ENCODE measurements at places on chromosomes 6 and 20. TPM values are rescaled to one million over a fixed set of nuclear protein-coding genes. Genes with fewer than 3 reads are reported as not detected.

The RIN2 gene
- 66.3 TPM for total RNA-seq

The UFL1 gene
- 19.0 TPM for total RNA-seq

The ADGRG6 gene
- total RNA-seq = 21.7 TPM

The BACH2 gene
- 1.9 TPM for total RNA-seq

The HINT3 gene
- total RNA-seq = 28.0 TPM

The LY86 gene
- total RNA-seq = not detected

The C4B gene
- 1.2 TPM for total RNA-seq

The HLA-DPA1 gene
- 4.5 TPM for total RNA-seq

The NHLRC1 gene
- total RNA-seq = 2.3 TPM

The CCN2 gene
- 12.5 TPM for total RNA-seq

The EYA2 gene
- total RNA-seq = 2.9 TPM

The SLC22A23 gene
- total RNA-seq = 28.8 TPM

The RSPH4A gene
- total RNA-seq = not detected

The CD93 gene
- 0.21 TPM for total RNA-seq

The ZBTB46 gene
- total RNA-seq = 2.9 TPM

The ACSS2 gene
- 80.7 TPM for total RNA-seq

The ZNF831 gene
- total RNA-seq = not detected

The GABRR2 gene
- not detected for total RNA-seq

The CYP21A2 gene
- not detected for total RNA-seq

The SOD2 gene
- 767 TPM for total RNA-seq

The UBE2J1 gene
- 23.4 TPM for total RNA-seq

The PAK5 gene
- total RNA-seq = not detected

The IMPG1 gene
- total RNA-seq = not detected

The PNPLA1 gene
- not detected for total RNA-seq

The MCM9 gene
- 14.1 TPM for total RNA-seq
